ENCODE measurements at places on chromosomes 1 and 21.

DNA sequence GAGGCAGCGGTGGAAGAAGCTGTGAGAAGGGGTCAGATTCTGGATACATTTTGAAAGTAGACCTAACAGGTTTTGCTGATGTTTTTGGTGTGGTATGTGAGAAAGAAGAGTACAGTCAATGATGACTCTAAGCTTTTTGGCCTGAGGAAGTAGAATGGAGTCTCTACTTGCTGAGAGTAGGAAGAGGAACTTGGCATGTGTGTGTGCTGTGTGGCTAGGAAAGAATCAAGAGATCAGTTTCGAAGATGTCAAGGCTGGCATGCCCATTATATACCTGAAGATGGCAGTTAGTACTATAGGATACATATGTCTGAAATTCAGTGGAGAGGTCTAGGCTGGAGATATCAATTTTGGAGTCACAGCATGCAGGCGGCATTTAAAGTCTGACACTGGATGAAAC, 64.4 kb downstream of the MAB21L3 start:
- DNase-seq: no peak

DNA sequence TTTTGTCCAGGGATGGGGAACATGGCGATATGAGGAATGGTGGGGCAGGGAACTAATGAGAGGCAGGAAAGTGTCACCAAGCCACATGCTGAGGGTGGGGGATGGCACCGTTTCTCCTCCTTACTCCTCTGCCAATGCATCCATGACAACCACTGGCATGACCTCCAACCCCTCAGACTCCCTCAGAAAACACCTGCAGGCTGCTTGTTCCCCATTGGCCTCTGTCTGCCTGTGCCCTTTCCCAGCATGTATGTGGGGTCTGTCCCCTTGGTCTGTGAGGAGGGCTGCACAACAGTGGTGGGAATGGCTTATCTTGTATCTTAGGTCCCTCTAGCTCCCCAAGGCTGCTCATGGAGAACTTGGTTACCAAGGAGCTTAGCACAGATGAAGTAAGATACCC, 137.2 kb upstream of the NGF start:
- DNase-seq: no peak

- DNase-seq: no peak
Measured at GRCh38 chr1:26887125-26887524, 3.0 kb downstream of the GPN2 start.

- DNase-seq: no peak
Measured at GRCh38 chr1:203453016-203453415, 22.6 kb upstream of the PRELP start.

DNA sequence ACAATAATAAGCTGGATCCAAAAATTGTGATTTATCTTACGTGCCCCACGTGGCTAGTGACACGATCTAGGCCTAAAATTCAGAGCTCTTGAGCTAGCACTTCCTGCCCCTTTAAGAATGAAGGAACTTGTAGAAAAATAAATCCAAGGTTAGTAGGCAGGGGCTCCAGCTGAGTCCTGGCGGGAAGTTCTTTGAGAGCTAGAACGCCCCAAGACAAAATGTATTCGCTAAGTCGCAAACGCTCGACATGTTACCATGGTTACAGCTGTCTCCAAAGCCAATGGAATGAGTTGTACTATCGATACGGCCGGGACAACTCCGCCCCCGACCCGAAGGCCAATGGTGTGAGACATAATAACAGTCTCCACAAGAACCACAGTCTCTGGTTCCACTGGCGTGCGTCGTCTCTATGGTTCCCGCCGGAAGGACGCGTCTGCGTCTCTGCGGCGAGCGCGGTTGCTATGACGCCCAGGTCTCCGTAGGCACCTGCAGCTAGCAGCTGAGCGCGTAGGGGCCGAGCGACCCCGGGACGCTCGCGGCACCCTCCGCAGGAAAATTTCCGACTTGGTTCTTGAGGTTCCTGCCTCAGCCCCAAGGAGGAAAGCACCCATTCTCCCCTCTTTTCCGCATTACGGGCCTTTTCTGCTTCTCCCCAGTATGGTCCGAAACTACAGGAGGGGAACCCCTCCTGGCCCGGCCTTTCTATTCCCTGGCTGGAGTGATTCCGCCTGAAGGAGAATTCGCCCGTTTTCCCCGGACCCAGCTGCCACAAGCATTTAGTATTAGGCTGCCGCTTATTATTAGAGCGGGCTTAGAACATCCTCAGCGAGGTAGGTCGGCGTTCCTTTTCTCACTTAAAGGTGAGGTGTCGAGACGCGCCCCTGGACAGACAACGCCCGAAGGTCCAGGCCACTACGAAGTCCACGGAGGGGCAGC, at the start of gene CCDC30:
CCDC30 (plus strand) TSS at position 459 of the 936 bp plus-strand sequence. CDS start 17,266 bp downstream, outside the sequence.
- DNase-seq: peak; percentile 99

- DNase-seq: no peak
Measured at GRCh38 chr1:199182186-199182843, 543.5 kb downstream of the PTPRC start.

- DNase-seq: no peak
Measured at GRCh38 chr1:115648717-115649691, 7.2 kb downstream of the VANGL1 start.

DNA sequence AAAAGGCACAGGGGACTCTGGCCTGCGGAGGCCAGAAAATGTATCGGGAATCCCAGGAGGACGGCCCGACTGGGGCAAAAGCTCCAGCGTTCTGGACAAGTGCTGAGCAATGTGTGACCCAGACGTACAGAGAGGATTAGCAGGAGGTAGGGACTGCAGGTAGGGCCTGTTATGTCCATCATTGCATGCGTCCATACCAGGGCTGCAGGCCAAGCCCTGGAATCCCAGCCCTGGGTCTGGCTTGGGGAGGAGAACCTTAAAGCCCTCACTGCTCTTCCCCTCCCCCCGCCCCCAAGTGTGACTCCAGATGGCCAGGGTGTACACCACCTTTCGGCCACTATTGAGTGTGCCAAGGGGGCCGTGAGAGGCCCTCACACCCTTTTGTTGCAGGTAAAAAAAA, 2.0 kb downstream of the RNF207 start:
- DNase-seq: no peak

GRCh38 chr21:44714905-44715304, 3.5 kb upstream of the TSPEAR start:
- DNase-seq: no peak

- DNase-seq: no peak
Measured at GRCh38 chr1:230456478-230456877, 30.3 kb upstream of the PGBD5 start.

DNA sequence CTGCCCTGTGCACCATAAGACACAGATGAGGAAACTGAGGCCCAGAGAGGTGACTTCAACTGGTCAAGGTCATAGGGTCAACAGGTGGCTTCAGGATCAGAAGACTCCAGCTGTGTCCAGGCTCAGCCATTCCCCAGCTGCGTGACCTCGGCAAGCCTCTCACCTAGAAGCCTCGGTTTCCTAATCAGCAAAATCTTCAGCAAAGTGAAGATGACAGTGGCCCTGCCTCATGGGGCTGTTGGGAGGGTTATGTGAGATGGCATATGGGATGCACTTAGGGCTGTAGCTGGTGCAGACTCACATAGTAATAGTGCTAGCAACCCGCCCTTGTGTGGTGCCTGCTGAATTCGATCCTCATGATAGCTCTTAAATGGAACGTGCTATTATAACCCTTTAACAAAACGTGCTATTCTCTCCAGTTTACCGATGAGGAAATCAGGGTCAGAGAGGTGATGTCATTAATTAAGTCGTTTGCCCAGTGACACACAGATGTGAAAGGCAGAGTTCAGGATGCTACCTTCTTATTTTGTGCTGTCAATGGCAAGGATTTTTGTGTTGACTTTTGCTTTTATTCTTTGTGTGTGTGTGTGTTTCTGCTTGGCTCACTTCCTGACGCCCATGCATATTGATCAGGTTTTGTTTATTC, 472.9 kb downstream of the MATN1 start:
- DNase-seq: no peak

DNA sequence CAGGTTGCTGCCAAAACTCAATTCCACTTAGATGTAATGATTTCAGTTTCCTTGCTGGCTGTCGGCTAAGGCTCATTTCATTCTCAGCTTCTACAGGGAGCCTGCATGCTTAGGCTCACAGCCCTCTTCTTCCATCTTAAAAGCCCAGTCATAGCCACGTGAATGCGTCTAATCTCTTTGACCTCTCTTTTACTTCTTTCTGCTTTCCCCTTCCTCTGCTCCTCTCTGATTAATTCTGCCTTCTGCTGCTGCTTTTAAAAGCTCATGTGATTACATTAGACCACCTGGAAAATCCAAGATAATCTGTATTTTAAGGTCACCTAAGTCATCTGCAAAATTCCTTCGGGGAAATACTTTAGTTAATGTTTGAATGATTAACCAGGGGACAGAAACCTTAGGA, 812.8 kb upstream of the BRINP3 start:
- DNase-seq: no peak

GRCh38 chr1:26811708-26812107, 14.8 kb upstream of the ZDHHC18 start:
- DNase-seq: no peak

- DNase-seq: peak; percentile 87
Measured at GRCh38 chr1:151006327-151007052, at the start of gene MINDY1. TSS of gene MINDY1 (minus strand) at chr1:151006902. CDS start at chr1:151002617, 4,285 bp downstream.

DNA sequence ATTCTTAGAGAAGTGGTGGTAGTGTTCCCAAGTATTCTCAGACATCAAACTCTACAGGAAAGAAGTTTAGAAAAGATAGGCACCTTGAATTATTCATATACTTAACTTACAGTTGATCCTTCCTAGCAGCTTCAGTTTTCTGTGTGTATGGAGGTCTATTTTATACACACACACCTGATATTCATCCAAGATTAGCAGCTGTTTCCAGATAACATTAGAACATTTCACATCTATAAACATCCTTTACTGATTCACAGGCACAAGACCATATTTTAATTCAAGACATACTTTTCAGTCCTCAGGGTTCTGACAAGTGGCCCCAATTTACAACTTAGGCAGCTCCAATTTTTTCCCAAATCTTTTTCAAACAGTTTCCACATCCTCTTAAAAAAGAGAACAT, 287.8 kb upstream of the USP25 start:
- no peak for DNase-seq

DNA sequence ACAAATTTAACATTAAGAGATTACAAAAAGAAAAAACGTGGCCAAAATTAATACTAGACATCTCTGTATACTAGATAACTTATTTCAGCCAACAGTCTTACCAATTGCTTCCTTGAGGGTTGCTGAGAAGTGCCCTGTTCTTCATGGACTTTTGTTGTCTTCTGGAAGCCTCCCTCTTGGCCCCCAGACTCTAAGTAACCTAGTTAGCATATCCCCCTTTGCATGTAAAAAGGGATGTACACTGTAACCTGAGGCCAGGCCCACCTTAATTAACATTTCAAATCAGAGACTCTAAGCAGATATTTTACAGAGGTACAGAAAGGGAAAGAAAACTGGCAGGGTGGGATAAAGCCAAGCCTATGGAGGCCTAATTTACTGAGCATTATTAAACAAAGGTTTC, 1047.3 kb downstream of the ADGRL2 start:
- peak; percentile 77 for DNase-seq

DNA sequence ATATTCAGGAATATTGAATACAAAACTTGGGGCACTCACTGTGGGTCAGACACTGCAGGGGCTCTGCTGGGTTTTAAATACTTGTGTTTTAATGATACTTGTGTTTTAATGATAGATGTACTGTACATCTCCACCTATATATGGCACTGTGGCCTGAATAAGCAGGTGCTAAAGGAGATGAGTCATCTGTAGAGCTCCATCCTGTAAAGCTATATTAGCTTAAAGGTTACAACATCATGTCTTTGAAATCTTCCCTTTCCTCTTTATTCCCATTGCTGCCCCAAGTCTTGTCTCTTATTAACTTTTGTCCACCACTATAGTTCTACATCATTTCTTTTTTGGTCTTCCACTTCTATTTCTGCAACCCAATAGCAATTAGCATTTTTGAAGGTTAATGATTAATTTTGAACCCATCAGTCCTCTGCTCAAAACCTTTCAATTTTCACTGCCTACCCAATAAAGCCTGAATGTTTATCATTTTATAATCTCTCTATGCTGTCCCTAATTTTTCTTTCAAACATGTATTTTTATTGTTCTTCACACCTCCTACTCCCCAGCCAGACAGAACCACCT, 113.3 kb upstream of the PTGFR start:
- no peak for DNase-seq

GRCh38 chr1:244354810-244355278, 96.9 kb downstream of the ADSS2 start:
- DNase-seq: no peak

GRCh38 chr1:244318512-244318911, 133.2 kb downstream of the ADSS2 start:
- DNase-seq: no peak

- peak; percentile 90 for DNase-seq
Measured at GRCh38 chr1:154567386-154568156, at the start of gene CHRNB2. TSS of gene CHRNB2 (plus strand) at chr1:154567778. CDS start at chr1:154568045, 267 bp downstream.

DNA sequence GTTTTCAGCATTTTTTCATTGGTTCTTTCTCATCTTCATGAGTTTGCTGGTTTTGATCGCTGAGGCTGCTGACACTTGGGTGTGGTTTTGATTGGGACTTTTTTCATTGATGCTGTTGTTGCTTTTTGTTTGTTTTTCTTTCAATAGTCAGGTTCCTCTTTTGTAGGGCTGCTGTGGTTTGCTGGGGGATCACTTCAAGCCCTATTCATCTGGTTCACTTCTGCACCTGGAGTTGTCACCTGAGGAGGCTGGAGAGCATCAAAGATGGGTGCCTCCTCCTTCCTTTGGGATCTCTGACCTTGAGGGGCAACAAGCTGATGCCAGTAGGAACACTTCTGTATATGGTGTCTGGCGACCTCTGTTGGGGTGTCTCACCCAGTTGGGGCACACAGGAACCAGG, 1279.9 kb upstream of the TMPRSS15 start:
- DNase-seq: no peak

DNA sequence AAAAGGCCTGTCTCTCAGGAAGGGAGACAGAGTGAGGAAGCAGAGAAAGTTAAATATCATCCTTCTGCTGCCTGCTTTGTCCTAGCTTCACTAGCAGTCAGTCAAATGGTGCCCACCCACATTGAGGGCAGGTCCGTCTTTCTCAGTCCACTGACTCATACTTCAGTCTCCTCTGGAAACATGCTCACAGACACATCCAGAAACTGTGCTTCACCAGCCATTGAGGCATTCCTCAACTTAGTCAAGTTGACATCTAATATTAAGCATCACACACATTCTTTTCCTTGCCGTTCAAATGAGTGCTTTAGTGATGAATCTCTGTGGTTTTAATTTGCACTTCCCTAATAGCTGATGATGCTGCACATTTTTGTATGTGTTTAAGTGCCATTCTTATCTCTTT, 777.8 kb upstream of the PRMT6 start:
- DNase-seq: no peak

- no peak for DNase-seq
Measured at GRCh38 chr1:194309697-194310096, 1123.3 kb upstream of the B3GALT2 start.

DNA sequence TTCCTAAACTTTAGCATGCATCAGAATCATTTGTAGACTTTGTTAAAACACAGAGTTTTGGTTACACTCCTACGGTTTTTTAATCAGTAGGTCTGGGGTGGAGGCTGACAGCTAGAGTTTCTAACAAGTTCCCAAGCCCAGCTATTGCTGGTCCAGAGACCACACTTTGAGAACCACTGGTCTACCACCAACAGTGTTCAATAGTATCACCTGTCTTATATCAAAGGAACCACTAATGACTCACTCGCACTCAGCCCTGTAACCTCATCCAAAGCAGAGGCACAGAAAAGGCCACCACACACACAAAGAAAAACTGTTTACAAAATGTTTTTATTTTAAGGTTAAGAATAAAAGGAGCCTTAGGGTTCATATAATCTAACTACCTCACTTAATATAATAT, 68.7 kb downstream of the HIVEP3 start:
- no peak for DNase-seq

Data from NT2/D1 (cell line).